ENCODE measurements at places on chromosomes 2 and 18. TPM values are rescaled to one million over a fixed set of nuclear protein-coding genes. Genes with fewer than 3 reads are reported as not detected.

PAX8 gene
- 2.3 TPM for total RNA-seq

DNA sequence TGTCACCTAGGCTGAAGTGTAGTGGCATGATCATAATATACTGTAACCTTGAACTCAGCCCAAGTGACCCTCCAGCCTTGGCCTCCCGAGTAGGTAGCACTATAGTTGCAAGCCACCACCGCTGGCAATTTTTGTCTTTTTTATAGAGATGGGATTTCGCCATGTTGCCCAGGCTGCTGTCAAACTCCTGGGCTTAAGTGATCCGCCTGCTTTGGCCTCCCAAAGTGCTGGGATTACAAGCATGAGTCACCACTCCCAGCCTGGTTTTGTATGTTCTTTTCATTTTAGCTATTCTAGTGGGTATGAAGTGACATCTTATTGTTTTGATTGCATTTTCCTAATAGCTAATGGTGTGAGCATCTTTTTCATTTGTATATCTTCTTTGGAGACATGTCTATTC is 11.3 kb upstream of the EXOC6B start:
- DNase-seq, result peak; percentile 48

- peak; percentile 69 for DNase-seq
Observed at GRCh38 chr2:68357605-68358337, 7.3 kb upstream of the PLEK start.

DNA sequence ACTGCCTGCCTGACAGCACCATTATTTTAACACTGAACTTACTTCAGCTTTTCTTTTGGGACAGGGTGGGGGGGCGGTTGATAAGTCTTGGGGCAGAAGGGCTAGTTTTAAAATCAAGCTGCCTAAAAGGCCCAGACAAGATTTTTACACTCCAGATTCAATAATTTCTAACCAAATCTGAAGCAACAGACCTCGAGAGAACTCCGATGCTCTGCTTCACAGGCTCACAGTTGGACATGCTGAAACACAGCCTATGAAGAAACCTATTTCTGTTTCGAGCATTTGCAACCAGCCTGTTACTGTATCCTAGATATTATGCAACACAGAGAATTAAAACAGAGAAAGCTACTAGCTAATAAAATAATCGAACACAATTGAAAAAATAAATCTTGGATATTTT is 1.3 kb upstream of the MYT1L start:
- DNase-seq, result no peak

ZAP70 gene
- not detected for total RNA-seq

SFTPB gene
- total RNA-seq, result not detected

PPP3R1 gene
- total RNA-seq, result 23.5 TPM

CLHC1 gene
- 2.4 TPM for total RNA-seq

- peak; percentile 63 for DNase-seq
Observed at GRCh38 chr2:182866461-182867406, at the start of gene FRZB. Gene FRZB (minus strand): TSS chr2:182866637. CDS start chr2:182866552, 85 bp downstream.

DNA sequence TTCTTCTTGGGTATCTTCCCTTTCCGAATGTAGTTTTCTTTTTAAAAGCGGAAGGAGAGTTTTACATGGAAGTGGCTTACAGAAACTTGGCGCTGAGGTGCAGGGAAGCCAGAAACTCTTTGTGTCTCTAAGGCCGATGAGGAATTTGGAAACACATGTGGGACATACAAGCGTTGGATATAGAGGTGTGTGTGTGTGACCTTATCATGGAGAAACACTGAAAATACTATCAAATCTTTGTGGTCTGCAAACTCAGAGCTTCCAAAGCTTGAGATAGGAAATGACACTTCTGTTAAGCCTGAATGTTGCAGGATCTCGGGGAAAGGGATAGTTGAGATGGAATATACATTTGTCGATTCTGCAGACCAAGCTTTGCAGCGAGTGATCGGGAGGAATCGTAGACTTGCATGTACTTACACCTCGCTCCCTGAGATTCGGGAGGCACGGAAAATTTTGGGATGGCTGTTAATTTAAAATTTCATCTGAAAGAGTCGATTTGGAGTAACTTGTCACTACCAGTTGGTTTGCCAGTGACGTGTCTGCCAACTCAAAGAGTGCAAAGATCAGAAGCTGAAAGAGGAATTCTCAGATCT is 1.0 kb downstream of the NAB1 start:
- no peak for DNase-seq

ACADL gene
- not detected for total RNA-seq

LHCGR gene
- not detected for total RNA-seq

DNA sequence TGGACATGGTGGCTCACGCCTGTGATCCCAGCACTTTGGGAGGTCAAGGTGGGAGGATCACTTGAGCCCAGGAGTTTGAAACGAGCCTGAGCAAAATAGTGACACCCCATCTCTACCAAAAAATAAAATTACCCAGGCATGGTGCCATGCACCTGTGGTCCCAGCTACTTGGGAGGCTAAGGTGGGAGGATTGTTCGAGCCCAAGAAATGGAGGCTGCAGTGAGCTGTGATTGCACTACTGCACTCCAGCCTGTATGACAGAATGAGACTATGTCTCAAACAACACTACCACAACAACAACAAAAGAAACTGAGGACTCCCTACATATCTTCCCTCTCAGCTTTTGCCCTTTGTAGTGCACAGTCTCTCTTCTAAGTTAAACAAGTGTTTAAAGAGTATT is 53.3 kb upstream of the UPP2 start:
- no peak for DNase-seq

DNA sequence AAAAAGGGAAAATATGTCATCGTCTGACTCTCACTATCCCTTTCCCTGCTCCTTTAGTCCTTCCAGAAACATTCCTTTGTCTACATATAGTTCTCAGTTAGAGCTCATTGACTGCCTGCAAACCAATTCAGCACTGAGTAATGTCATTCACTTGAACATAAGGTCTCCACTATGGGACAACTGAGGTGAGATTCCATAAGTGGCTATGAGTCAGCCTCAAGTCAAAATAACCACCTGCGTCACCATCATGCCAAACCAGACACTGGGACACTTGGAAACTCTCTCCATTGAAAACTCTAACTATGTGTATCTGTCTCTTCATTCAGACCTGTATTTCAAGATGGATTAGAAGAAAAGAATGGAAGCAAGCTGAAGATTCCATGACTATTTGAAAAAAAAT is 878.0 kb upstream of the PIK3C3 start:
- DNase-seq, result no peak

DNA sequence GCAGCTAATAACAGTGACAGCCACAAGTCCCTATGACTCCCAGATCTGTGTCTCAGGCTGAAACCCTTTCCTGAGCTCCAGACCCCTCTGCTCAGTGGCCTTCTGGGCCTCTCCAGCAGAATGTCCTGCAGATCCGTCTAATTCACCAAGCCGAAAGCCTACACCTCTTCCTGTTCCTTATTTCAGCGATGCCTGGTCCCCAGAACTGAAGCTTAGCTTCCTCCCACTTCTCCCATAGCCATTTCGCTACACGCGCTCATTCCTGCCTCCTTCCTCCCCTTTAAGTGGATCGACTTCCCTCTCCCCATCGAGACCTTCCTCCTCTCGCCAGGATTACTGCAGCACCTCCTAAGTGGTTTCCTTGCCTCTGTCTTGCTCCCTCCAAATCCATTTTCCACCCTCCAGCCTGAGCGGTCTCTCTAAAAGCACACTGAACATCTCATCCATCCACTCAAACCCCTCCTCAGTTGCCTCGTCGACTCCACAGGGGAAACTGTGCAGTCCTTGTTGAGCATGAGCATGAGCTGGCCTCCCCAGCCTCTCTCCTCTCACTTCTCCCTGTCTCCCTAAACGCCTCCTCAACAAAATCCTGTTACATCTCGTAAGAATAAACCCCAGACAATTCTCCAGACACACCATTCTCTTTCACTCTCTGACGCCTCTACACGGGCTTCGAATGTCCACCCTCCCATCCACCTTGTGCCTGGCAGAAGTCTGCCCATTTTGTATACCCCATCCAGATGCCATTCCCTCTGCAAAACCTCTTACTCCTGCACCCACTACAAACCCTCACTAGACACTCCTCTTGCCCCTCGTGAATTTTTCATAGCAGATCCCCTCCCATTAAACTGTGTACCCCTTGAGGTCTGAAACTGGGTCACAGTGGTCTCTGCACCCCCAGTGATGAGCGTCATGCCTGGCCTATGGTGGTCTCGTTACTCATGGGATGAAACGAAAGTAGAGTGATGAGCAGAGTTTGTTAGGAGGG is 232.6 kb downstream of the ATAD2B start:
- DNase-seq, result no peak

DNA sequence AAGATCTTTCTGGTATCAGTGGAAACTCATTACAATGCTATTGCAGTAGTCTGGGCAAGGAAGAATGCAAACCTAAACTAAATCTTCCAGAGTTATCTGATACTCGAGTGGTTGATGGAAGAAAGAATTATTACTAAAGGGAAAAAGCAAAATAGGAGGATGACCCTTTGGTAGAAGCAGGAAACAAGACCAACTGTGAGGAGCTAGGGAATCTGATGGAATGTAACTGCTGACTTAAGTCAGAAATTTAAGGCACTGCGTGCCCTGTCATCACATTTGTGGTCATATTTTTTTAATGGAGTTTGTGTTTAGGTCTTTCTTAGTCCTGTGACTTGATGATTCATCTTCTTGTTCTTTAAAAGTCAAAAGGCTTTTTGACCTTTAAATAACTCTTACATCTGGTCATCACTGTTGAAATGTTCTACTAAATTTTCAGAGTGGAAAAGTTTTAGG is 36.5 kb upstream of the ARMC9 start:
- DNase-seq, result peak; percentile 99

DNA sequence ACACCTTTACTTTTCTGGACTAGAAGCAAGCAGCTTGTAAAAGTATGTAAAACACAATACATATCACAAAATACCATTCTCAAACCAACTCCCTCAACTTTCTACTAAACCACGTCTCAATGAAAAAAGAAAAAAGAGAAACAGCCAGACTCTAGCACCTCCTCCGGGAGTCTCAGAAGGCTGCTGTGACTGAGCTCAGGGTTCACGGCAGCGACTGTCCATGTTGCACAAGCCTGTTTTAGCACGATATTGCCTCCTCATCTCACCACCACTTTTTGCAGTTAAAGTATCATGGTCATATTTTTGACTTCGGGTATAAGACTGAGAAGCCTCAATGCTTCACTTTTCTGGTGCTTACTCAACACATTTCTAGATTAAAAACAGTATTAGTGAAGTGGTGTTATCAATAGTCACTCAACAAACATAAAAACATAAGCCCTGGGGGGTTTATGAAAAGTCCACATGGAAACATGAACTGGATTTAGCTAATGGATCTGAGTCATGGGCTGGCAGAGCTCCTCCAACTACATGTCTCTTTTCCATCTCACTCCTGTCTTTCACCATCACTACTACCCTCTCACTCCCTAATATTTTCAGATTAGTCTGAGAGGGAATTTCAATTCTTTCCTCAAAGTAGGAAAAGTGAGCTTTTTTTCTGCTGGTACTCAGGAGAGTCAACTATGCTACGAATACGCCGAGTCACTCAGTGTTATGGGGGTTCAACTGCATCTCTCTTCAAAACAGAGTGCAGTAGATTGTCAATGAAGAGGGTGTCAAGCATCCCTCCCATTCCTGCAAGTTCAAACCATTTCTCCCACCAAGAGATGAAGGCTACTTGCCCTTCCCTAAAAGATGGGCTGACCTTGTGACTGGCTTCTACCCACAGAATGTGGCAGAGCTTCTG is 113.7 kb downstream of the OSR1 start:
- peak; percentile 26 for DNase-seq

All from LHCN-M2 (cell line).